Pulmonary artery endothelial cell (primary cell): ENCODE measurements at places on chromosomes 11 and 22. TPM values are rescaled to one million over a fixed set of nuclear protein-coding genes. Genes with fewer than 3 reads are reported as not detected.

The CD3D gene
- not detected in 2 replicates for total RNA-seq

The CCDC73 gene
- total RNA-seq, result not detected in 2 replicates

The UBQLN3 gene
- total RNA-seq, result not detected in 2 replicates

The ENTHD1 gene
- total RNA-seq, result not detected in 2 replicates

The WNT11 gene
- not detected in 2 replicates for total RNA-seq

DNA sequence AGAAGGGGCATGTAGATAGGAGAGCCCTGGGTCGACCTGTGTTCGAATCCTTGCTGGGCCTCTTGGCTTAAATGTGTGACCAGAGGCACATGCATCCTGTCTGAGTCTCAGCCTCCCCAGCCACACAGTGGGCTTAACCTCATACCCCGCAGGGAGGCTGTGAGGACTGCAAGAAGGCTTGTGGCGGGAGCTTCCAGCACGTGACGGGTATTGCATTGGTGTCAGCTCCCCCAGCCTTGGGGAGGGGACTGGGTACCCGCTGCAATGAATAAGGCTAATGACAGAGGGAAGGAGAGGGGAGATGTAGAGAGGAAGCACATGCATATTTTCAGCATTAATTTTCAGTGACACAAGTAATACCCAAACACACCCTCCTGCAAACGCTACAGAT is 8.1 kb downstream of the RASD2 start:
- DNase-seq, result no peak

DNA sequence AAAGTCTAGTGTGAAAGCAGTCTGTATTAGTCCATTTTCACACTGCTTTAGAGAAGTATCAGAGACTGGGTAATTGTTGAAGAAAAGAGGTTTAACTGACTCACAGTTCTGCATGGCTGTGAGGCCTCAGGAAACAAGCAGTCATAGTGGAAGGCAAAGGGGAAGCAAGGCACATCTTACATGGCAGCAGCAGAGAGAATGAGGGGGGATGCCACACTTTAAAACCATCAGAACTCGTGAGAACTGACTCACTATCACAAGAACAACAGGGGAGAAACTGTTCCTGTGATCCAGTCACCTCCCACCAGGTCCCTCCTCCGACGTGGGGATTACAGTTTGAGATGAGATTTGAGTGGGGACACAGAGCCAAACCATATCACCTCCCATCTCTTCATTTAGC is 13.8 kb upstream of the TUBA8 start:
- DNase-seq, result no peak

DNA sequence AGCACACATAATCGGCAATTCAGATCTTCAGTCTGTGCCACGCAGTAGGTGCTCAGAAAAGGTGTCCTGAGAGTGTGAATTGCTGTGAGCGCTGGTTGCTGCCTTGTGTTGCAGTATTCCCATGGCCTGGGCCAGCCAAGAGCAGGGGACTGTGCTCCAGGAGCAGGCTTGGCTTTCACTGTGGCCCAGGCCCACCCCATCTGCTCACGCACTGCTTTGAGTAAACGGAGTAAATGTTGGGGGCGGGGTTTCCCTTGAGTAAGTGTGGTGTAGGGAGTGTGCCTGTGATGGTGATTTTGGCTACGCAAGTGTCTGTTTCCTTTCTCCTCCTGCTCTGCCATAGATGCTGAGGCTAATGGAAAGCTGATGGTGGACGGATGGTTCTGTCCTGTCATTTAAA is 2.3 kb downstream of the CTTN start:
- no peak for DNase-seq

DNA sequence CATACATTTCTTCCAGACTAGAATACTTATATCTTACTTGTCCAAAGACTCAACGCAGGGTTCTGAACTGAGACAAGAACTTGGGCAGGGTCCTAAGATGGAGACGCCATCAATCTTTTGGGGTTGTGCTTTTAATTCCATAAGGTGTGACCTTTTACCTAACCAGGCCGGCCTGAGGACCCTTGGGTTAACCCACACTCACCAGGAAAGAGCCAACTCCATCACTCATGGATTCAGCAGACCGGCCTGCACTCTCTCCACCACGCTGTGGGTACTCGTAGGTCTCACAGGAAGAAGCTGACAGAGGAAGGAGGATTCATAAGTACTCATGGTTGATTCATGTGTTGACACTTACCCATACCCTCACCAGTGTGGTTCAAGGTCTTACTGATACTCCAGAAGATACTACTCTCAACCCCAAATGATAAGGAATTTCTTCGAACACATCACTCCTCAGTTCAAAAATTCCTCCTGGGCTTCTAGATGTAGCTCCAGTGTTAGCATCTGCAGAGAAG is 36.2 kb downstream of the USP35 start:
- DNase-seq, result no peak

GRCh38 chr11:63769042-63769713 is 603 bp upstream of the ZFTA start:
- no peak for DNase-seq

- no peak for DNase-seq
Observed at GRCh38 chr11:87972133-87972532, 203.1 kb downstream of the RAB38 start.

DNA sequence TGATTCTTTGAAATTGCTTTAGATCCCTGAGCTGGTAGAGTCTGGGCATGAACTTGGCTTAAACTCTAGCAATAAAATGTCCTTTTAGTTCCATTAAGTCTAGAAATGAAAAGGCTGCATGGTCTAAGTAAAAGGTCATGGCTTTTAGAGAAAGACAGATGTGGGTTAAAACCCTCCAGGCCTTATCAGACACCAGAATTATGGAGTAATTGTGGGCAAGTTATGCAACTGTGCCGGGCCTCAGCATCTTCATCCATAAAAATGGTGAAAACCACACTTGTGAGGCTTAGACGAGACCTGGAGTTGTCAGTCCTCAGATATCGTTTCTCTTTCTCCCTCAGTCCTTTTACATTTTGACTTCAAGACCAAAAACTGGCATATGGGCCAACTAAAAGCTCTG is 597.9 kb upstream of the KIRREL3 start:
- DNase-seq, result no peak

DNA sequence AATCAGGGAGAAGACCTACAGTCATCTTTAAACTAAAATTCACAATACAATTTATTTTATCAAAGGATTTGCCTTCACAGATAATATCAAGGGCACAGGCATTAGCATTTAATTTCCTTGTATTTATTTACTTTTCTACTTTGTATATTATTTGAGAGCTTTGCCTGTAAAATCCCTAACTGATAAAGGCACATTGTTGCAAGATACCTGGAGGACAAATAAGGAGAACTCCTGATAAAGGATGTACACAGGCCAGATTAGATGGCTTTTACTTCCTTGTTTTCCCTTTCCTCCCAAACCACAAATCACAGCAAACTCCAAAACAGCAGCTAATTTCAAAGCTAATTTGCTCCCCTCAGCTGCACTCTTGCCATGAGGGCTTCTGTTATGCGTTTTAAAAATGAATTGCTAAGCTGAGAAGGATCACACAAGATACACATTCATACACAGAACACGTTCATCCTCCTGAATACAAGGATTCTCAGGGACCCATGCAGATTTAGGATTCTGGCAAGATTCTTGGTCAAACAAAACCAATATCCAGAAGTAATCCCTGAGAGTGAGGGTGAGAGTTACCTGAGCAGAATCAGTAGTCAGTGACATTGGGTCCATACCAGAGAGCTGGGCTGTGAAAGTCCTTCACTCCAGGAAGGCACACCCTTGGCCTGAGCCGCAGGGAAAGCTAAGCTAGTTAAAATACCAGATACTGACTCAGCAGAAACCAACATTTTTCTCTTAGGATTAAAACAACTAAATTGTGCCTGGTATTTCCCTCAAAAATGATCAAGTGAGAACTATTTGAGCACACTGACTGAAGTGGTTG is 100.3 kb upstream of the CLPB start:
- DNase-seq, result no peak

- DNase-seq, result no peak
Observed at GRCh38 chr11:693887-694562, 997 bp downstream of the DEAF1 start.

GRCh38 chr11:72358466-72359405 is 75.6 kb downstream of the CLPB start:
- no peak for DNase-seq

DNA sequence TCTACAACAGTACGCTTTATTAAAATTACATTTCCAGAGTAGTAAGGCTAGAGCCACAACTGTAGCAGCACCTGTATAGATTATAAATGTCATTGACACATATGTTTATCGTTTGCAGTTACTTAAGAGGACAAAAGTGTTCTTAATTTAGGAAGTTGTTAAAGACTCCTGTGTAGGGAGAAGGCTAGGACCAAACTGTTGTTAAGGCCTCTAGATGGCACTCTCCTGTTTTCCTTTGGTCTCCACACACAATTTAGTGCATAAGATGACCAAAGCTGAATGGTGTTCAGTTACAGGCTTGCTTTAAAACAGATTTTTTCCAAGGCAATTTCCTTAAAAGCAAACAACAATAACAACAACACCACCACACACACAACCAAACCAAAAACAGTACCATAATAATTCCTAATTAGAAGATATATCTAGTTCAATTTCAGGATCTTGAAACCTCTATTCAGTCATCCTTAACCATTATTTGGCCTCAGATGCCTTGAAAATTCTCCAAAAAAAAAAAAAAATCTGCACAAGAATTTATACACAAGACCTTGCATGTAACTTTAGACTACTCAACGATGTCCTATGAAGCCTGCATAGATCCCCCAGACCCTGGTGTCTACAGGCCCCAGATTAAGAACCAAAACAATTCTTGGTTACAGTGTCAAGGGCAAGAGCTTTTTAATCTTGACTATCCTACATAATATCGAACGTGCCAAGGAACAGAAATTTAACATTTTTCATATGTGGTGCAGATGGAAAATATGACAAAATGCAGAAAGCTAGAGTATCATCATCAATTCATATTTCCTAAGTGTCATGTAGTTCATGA is 42.6 kb upstream of the APOA1 start:
- peak; percentile 20 for DNase-seq

DNA sequence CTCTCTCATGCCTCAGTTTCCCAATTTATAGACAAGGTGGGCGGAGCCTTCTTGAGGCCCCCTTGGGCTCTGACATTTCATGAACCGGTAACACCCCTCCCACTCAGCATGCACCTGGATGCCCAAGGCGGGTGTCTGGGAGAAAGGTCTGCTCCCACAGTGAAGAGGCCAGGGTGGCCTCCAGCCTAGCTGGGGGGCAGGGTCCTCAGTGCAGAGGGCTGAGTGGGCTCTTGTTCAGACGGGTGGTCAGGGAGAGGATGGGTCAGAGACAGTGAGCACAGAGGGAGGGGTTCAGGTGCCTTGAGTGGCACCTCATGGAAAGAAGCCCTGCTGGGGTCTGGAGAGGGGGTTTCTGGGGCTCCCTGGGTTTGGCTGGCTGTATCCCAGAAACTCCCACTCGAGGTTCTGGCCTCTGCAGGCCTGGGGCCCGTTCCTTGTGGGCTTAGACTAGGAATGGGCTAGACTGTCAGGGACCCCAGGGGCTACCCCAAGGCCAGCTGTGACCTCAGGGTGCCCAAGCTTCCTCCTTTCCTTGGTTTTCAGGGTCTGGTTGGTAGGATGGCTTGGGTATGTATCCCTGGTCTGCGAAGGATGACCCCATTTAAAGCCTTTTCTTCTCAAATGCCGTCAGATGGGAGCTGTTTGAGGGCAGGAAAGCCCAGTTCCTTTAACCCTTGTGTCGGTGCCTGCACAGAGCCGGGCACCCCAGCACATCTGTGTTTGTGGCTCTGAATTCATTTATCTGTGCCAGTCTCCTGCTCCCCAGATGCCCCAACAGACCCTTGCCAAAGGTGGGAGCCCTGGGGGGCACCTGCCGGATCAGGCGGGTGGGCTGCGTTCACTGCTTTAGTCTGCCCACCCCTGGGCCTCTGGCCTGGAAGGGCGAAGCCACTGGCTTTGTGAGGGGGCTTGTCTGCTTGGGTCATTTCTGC is 1.2 kb downstream of the SYNGR1 start:
- no peak for DNase-seq

GRCh38 chr22:47571616-47572015 is 809.2 kb downstream of the TBC1D22A start:
- no peak for DNase-seq

DNA sequence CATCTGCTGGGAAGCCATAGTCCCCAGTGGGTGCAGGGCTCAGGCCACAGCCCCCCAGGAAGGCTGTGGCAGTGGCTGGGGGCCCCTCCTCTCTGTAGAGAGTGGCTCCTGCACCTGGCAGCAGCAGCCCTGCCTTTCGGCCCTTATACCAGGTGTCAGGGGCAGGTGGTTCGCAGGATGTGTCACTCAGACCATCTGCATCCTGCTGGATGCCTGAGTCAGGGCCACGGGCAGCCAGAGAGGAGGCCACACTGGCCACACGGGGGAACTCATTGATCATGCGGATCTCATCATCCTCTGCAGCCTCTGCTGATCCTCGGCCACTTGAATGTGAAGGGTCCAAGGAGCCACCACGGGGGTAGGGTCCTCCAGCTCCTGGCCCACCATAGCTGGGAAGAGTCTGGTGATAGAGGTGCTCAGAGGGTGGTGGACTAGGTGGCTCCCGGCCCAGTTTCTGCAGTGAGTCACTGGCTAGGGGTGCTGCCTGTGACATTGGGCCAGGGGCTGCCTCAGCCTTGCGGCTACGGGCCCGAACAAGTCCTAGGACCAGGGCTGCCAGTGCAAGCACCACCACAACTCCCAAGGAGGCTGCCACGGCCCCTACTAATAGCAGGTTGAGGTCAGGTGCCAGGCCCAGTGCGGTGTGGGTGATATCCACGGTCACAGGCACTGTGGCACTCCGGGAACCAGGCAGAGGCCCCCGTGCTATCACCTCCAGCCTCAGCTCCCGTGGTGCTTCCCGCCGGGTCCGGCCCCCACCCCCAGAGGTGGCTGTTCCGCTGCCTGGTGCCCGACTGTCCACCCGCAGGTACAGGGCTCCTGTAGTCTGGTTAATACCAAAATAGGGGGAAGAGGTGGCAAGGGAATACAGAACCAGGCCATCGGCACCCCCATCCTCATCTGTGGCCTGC is 3.3 kb upstream of the TPP1 start:
- no peak for DNase-seq

GRCh38 chr11:114073007-114073827 is 13.7 kb downstream of the ZBTB16 start:
- DNase-seq, result no peak
